ENCODE measurements at places on chromosomes 1 and 21. TPM values are rescaled to one million over a fixed set of nuclear protein-coding genes. Genes with fewer than 3 reads are reported as not detected.

DIPK1A gene
- total RNA-seq: 18.8 TPM

DNA sequence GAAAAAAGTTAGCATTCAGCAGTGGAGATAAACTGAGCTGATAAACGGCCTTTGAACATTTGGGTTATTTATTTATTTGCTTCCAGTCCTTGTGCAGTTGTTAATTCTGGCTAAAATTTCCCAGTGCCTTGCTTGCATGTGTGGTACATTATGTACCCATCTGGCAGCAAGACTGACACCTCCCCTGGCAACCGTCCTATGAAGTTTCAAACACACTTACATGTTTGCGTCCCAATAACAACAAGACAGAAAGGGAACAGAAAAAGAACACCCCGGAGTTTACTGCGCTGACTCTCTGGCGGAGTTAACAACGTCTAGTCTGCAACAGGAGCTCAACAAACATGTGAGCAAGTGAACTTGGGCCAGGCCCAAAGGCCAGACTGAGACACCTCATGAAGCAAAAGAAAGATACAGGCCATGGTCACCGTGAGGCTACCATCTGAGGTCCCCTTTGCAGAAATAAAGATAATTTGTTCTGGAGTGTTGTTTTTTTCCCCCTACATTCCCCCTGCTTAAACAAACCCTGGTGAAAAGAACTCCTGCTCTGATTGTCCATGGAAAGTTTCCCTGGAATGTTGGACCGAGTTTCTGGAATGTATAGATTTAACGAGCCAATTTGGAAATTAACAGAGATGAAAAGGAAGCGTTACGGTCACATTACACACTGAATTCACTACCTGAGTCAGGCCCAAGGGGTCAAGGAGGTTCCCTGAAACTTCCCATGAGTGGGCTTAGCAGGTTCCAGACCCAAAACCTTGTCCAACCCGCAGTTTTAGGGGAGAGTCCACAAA lies 33.4 kb downstream of the TRABD2B start:
- DNase-seq: no peak

- DNase-seq: no peak
These were observed 50.7 kb downstream of the YARS1 start for GRCh38 chr1:32766328-32766972.

- DNase-seq: no peak
These were observed 153.2 kb downstream of the TRABD2B start for GRCh38 chr1:47843781-47844557.

DNA sequence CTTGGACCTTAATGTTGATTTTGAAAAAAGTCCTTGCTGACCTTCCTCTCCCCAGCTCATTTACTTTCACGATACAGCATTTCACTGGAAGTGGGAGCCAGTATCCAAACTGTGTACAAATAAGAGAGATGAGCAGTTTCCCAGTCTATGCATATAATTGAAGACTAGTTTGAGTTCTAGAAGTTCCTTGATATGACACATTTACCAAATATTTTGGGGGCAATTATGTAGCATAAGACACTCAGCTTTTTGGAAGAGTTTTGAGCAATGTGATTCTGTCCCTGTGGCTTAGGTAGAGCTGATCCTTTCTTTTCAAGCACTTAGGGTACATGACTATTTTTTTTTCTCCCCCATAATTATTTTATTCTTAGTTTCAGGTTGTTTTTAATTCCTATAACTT lies 26.4 kb downstream of the GIPC2 start:
- DNase-seq: no peak
